Fibroblast of skin of right biceps (primary cell): ENCODE measurements at places on chromosomes 11 and 22.

GRCh38 chr22:23282089-23282501 is 101.8 kb downstream of the BCR start:
- DNase-seq, result peak; percentile 8

- DNase-seq, result no peak
These were observed at the start of gene RAG1 for GRCh38 chr11:36567694-36568093. RAG1 (plus strand) TSS chr11:36568007; CDS start chr11:36573305, 5,298 bp downstream.

DNA sequence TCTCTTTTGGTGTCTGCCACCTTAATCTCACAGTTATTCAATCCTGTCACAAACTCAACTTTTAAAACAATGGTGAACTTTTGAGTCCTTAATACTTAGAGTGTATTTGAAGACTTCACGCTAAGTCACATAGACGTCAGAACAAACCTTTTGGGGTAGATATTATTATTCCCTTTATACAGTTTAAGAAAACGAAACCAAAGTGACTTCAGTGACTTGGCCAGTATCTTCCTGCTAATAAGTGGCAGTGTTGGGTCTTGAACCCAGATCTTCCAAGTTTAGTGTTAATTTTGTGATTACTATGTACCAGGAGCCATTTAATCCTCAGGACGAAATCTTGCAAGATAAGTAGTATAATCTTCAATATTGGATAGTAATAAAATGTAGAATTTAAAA is 691 bp downstream of the CEP295 start:
- no peak for DNase-seq

DNA sequence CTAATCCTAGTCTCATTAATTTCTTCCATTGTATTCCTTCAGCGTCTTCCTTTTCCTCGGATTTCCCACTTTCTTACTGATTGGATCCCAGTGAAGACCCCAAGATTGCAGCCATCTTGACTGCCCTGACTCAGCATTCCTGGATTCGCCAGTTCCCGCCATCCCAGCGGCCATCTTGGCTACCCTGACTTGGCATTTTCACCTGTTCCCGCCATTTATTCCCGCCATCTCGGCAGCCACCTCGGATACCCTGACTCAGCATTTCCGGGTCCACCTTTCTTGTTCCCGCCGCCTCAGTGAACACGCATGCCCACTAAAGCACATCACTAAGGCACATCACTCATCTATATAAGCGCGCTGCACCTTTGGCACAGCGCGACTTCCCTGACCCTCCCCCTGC is 13.8 kb upstream of the OR56A3 start:
- no peak for DNase-seq

DNA sequence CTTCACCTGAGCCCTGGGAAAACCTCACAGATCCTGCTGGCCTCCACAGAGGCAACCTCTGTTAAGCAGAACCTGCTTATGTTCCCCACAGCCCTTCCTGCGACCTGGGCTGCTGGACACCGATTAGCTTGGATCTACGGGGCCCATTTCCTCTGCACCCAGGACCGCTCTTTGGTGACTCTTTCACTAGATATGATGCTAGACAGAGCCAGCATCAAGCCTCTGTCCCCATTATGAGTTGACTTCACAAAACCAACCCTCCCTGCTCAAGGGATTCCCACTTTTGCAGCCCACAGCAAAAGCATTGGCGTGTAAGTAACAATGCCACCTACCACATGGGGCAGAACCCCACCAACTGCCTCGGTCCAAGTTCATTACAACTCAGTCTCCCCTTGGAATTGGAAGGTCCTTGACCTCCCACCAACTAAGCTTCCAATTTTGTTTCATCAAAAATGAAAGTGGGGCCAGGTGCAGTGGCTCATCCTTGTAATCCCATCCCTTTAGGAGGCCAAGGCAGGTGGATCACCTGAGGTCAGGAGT is 15.2 kb upstream of the TMPRSS4 start:
- DNase-seq, result no peak

DNA sequence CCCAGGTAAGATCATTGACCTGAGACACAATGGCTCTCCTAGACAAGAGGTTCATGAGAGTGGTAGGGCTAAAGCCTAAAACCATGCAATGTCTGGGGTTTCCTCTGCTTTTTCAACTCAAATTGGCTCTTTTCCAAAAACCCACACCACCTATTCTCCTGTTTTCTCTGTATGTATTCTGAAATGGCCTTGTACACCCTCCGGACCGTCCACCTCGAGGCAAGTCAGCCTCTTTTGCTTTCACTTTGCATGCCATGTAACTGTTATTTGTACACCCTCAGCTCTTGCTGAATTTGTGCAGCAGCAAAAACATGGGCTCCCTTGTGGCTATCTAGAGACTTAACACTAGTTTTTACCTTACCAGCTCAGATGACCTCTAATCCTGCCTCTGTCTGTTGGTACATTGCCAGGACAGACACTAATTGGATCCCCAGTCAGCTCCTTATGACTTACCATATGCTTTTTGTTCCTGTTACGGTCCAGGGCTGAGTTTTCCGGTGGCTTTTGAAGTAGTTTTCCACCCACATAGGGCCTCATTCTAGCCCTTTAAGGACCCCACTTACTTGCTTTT is 288.0 kb downstream of the SBF2 start:
- no peak for DNase-seq

GRCh38 chr11:61019832-61020405 is 48.4 kb downstream of the CD6 start:
- no peak for DNase-seq

GRCh38 chr11:100525635-100526034 is 161.5 kb upstream of the ARHGAP42 start:
- no peak for DNase-seq

GRCh38 chr11:125192183-125192582 is 27.6 kb downstream of the PKNOX2 start:
- DNase-seq, result no peak

DNA sequence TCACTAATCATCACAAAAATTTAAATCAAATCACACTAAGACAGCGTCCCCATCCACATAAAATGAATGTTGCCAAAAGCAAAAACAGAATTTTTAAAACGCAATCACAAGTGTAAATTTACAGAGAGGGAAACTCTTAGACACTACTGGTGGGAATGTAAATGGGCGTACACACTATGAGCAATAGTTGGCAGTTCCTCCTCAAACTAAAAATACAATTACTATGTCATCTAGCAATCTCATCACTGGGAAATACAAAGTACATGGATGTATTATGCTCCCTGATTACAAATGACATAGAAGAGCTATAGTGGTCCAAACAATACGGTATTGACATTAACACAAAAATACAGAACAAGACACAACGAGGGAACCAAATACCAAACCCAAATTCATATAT is 8.7 kb upstream of the RGL4 start:
- no peak for DNase-seq

- peak; percentile 66 for DNase-seq
These were observed 281.7 kb downstream of the LRRC4C start for GRCh38 chr11:41177791-41178190.

GRCh38 chr11:129313541-129314297 is 61.9 kb upstream of the BARX2 start:
- DNase-seq, result peak; percentile 43

DNA sequence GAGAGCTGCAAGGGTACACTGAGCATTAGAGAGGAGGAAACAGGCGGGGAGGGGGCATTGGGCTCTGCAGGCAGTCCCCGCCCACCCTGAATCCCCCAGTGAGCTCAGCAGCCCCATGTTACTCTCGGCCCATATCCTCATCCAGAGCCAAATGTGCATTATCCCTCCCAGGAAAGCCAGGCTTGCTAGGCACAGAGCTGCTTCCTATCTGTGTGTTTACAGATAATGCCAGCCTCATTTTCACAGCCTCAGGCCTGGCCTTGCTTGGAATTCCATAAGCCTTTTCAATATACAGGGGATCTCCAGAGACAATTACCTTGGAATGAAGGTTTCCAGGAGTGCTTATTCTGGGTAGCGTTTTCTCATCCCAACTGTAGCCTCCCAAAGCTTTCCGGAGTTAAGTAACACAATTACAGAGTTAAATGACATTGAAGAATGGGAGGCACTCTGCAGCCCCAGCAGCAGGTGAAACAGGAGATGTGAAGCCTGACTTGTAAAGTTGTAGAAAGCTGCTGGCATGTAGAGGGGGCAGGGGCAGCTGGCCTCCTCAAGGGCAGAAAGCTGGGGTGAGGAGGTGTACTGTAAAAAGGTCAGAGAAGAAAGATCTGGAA is 91.5 kb upstream of the TBCEL start:
- DNase-seq, result no peak

DNA sequence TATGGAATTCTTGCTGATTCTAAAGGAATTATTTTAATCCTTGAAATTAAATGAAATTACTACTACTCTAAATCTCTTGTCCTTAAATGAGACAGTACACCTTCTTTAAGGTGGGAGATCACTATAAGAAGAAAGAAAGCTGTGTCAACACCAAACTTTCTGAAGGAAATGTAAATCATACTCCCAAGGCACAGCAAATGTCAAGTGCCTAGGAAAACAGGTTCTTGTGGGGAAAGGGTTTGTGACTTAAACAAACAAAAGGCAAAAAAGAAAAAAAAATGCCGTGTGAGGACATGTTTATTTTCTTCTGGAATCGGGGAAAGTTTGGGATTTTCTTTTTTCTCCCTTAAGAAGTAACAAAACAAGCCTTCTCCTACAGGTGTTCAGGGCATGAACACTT is 745.1 kb downstream of the DLG2 start:
- DNase-seq, result no peak

GRCh38 chr11:90532125-90532524 is 309.3 kb upstream of the CHORDC1 start:
- DNase-seq, result no peak

GRCh38 chr22:45413368-45414211 is at the start of the genes RIBC2 and SMC1B:
RIBC2 (plus strand) TSS chr22:45413693; CDS start chr22:45413887, 194 bp downstream.
SMC1B (minus strand) TSS chr22:45413599; CDS start chr22:45413567, 32 bp downstream.
- DNase-seq, result peak; percentile 91

GRCh38 chr11:60952742-60953170 is 780 bp upstream of the SLC15A3 start:
- no peak for DNase-seq

GRCh38 chr11:62545437-62546243 is 966 bp downstream of the AHNAK start:
- DNase-seq, result peak; percentile 99

DNA sequence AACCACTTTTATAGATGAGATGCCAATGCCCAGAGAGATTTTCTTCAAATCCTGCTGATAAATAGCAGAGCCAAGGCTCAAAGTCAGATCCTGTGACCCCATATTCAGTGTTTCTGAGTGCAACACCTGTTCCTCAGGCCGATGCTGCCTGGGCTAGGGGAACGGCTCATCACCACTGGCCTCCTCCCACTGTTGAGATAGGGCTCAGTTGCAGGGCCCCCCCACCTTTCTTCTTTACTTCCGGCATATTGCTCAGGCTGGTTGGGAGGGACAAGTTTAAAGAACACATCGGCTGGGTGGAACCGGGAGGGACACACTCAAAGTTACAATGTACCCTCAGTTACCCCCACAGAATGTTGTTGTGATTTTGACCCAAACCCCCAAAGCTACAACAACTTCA is 88.3 kb upstream of the CRTAM start:
- no peak for DNase-seq

- DNase-seq, result peak; percentile 36
These were observed 63.4 kb downstream of the FLI1 start for GRCh38 chr11:128757235-128757711.

DNA sequence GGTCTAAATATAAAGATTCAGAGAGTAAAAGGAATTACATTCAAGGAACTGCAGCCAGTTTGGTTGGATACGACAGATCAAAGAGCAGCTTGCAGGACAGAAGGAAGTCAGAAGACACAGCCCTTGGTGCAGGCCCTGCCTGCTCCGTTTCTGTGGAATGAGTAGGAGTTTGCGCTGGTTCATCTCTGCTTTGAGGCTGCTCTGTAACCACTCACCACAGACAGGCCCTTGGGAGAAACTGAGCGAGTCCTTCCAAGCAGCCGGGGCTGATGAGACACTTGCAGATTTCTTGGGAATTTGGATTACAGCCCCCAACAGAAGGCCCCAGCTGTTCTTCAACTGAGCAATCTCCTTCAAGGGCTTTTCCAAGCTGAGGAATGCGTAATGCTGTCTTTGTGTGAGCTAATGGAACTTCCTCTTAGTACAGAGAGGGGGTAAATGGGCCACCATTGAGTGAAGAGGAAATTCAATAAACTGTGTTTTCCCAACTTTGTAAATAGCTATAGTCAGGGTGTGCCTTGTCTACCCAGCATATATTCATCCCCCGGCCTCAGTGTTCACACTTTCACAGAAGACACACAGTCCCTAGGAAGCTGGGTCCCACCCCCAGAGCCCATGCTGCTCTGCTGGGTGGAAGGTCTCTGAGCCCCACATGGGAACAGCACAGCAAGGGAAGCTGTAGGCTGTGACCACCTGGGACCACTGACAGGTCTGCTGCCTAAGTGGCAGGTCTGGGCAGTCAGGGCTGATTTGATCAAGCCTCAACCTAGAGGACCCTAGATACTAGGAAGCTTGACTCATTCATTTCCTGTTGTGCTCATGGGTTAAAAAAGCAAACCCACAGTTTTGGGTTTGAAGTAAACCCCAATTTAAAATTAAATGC is 16.6 kb downstream of the IL10RA start:
- DNase-seq, result peak; percentile 63

DNA sequence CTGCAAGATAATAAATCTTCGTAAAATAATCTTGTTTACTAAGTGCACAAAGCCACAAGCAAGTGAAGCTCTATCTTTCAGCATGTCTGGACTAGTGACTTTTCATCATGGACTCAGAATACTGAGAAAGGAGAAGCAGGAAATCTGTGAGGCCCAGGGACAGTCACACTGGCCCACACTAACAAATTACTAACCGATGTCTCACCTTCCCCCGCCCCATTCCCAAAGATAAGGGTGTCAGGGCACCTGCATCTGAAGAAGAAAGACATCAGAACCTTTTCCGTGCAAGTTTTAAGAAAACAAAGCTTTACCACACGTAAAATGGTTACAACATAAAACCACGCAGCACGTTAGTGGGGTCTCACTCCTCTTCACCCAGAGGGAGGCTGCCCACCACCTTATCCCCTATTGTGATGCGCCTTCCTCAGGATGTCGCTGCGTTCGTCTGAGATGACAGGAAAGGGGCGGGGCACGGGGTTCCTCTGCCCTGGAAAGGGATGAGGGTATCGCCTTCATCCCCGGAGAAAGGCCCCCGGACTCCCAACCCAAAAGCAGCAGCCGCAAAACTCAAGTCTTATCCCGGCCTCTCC is 616 bp downstream of the BTBD10 start:
- DNase-seq, result peak; percentile 46

- DNase-seq, result no peak
These were observed 67.3 kb downstream of the BID start for GRCh38 chr22:17706947-17707346.

- no peak for DNase-seq
These were observed 61.4 kb upstream of the FADD start for GRCh38 chr11:70141486-70142220.

- DNase-seq, result peak; percentile 21
These were observed 6.0 kb upstream of the ACR start for GRCh38 chr22:50731811-50732624.

GRCh38 chr11:8930456-8931175 is 2.1 kb downstream of the C11orf16 start:
- DNase-seq, result peak; percentile 23

- peak; percentile 30 for DNase-seq
These were observed 49.4 kb downstream of the MAML2 start for GRCh38 chr11:96293598-96294021.
